ENCODE measurements at places on chromosomes 16 and 17.

DNA sequence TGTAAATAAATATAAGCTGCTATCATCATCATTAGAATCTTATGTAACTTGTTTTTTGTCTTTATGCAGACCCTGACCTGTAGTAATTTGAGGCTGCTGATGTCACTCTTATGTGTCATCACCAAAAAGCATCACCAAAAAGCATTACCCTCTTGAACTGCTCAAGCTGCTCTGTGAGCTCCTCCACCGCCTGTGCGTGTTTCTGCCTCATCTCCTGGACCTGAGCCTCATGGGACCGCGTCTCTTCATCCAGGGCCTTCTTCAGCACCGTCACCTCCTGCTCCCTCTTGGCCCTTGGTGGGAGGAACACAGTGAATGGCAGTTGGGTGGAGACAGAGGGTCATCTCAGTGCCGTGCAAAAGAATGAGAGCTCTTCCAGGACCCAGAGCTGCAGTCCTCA, 82.4 kb downstream of the NDE1 start:
- DNase-seq, result no peak

DNA sequence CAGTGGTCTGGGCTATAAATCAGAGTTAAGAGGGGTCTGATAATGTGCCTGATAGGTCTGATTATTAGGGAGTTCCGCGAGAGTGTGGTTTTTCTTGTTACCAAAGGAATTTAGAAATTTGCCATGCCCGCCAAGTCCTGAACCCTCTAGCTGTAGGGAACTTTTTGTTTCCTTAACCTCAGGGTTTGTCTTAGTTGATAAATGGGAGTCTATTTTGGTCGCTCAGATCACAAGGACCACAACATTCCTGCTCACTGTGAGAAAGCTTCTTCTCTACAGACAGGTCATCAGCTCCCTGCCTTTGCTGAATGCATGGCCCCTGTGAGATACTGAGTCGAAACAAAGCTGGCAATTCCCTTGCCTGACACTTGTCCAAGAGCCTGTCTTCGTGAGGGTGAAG, 497.8 kb downstream of the HS3ST4 start:
- no peak for DNase-seq

- no peak for DNase-seq
Measured at GRCh38 chr17:57986841-57987580, 1.0 kb downstream of the VEZF1 start.

DNA sequence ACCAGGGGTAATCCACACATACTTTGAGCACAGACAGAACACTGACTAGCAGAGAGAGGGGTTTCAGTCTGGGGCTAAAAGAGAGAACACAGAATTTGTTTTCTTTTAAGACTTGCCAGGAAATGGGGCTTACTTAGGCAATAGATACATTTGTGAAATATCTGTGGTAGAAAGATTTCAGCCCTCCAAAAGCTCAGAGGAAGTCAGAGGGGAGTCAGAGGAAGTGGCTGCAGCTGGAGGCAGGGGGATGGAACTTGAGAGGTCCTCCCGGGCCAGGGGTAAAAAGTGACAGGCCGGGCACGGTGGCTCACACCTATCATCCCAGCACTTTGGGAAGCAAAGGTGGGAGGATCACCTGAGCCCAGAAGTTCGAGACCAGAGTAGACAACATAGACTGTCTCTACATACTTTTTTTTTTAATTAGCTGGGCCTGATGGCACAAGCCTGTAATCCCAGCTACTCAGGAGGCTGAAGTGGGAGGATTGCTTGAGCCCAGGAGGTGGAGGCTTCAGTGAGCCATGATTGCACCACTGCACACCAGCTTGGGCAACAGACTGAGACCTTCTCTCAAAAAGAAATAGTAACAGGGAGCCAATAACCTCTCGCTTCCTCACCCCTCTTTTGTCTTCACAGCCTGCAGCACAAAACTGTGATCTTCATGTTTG, 49.9 kb downstream of the NLRC5 start:
- peak; percentile 69 for DNase-seq

- no peak for DNase-seq
Measured at GRCh38 chr16:88923450-88923849, 53.6 kb downstream of the CBFA2T3 start.

DNA sequence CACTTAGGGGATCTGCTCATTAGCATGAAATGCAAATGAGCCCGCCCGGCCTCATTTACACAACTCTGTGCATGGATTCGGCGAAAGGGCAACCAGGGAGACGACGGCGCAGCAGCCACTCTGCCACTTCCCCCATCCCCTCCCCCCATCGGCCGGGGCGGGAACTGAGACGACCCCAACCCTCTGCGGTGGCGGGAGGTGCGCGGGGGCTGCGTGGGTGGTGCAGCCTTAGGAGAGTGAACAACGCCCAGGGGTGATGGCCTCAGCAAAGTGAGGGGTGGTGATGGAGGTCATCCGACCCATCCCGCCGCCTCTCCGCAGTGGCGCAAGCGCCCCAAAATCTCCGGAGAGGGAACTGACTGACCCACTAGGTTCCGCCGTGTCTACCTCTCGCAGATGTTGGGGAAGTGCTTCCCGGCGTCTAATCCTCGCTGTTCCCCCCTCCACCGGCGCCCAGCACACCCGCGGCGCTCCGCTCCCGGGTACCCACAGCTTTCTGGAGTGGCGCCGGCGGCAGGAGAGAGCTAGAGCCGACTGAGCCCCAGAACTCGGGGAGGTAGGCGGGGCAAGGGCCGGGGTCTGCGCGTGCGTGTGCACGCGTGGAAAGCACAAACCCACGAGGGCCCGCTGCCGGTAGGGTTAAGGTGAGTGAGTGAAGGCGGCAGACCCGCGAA, 1.4 kb upstream of the CACNA1G start:
- no peak for DNase-seq

- DNase-seq, result no peak
Measured at GRCh38 chr17:21034340-21035235, 8.2 kb downstream of the USP22 start.

- peak; percentile 40 for DNase-seq
Measured at GRCh38 chr17:75153780-75154194, 525 bp downstream of the JPT1 start.

GRCh38 chr17:77300016-77300686, 159.4 kb downstream of the SEC14L1 start:
- no peak for DNase-seq

DNA sequence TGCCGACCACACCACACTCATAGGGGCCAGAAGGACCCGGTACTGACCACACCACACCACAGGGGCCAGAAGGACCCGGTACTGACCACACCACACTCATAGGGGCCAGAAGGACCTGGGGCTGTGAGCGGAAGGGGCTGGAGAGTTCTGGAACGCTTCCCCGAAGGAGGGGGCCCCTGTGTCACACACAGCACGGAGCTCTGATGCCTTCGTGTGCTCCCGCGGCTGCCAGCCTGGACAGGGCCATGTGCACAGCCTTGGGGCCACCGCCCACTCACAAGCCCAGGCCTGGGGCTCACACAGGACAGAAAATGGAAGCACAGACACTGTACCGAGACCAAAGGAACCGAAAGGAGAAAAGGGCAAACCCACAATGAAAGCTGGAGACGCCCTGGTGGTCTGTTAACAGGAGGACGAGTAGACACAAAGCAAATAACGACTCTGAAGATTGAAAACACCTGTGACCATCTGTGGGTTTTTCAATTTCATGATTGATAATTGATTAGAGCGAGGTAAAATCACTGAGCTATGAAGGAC, 106.5 kb upstream of the METRNL start:
- DNase-seq, result no peak

DNA sequence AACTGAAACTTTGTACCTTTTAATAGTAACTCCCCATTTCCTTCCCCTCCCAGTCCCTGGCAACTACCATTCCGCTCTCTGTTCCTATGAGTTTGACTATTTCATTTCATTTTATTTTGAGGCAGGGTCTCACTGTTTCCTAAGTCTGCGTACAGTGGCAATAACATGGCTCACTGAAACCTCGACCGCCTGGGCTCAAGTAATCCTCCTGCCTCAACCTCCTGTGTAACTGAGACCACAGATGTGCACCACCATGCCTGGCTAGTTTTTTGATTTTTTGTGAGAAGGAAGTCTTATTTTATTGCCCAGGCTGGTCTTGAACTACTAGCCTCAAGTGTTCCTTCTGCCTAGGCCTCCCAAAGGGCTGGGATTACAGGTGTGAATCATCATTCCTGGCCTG, 808.1 kb downstream of the CDH11 start:
- no peak for DNase-seq

GRCh38 chr17:67862614-67863217, 37.4 kb downstream of the BPTF start:
- no peak for DNase-seq

GRCh38 chr17:79325709-79326430, 251.2 kb downstream of the ENGASE start:
- no peak for DNase-seq

- peak; percentile 54 for DNase-seq
Measured at GRCh38 chr17:2593821-2594721, 617 bp downstream of the PAFAH1B1 start.

DNA sequence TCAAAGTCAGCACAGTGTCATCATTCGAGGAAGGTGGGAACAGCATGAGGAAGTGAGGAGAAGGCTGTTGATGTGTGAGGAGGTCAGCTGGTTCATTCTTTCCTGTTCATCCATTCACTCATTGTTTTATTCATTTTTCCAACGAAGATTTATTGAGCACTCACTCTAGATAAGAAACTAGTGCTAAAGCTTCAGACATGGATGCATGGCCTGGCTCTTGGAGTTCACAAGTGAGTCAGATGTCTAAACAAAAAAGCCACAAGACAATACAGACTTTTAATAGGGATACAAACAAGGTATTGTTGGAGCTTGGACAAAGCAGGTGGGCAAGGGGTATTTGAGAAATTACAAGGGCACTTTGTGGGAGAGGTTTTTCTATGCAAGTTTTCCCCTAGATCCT, 31.3 kb upstream of the MPHOSPH6 start:
- DNase-seq, result no peak

- DNase-seq, result no peak
Measured at GRCh38 chr16:85387171-85387507, 226.0 kb upstream of the GSE1 start.

DNA sequence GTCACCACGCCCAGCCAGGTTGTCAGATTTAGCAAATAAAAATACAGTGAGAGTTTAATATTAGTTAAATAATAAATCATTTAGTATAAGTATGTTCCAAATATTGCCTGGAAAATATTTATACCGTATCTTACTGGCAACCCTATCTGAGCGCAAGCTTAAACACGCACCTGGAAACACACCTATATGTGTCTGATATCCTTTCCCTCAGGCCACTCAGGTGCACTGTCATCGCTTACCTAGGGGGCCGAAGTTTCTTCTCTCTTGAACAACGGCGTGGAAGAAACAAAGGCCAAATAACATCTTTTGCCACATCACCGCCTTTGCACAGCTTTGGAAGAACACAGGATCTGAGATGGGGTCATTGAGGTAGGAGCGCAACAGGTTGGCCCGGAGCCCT, 54.0 kb downstream of the LYRM1 start:
- DNase-seq, result no peak

GRCh38 chr16:983044-984030, 1.8 kb downstream of the SOX8 start:
- no peak for DNase-seq

DNA sequence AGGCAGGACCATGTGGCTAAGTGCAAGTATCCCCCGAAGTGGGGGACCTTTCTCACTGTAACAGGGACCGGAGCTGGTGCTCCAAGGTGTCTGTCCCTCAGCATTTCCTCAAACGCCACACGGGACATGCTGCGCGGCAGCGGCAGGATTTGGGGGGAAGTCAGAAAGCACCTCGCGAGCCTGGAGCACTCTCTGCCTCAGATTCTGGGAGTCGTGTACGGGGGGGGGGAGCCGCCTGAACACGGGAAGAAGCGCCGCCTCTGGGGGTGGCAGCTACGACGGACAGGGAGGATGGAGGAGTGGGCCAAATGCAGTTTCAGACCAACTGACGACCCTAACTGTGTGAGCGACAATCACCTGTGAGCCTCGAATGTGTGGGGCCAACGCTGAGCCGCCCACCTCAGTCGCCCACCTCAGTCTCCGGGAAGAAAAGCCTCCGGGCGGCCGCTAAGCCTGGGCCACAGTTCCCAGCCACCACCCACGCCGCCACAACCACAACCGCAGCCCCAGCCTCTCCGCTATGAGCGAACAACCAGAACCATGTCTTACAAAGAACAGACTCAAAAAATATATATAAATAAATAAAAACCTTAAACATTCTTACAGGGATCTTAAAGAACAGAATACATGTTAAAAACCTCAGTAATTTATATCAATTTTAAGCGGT, 8.8 kb upstream of the TRAP1 start:
- DNase-seq, result no peak

DNA sequence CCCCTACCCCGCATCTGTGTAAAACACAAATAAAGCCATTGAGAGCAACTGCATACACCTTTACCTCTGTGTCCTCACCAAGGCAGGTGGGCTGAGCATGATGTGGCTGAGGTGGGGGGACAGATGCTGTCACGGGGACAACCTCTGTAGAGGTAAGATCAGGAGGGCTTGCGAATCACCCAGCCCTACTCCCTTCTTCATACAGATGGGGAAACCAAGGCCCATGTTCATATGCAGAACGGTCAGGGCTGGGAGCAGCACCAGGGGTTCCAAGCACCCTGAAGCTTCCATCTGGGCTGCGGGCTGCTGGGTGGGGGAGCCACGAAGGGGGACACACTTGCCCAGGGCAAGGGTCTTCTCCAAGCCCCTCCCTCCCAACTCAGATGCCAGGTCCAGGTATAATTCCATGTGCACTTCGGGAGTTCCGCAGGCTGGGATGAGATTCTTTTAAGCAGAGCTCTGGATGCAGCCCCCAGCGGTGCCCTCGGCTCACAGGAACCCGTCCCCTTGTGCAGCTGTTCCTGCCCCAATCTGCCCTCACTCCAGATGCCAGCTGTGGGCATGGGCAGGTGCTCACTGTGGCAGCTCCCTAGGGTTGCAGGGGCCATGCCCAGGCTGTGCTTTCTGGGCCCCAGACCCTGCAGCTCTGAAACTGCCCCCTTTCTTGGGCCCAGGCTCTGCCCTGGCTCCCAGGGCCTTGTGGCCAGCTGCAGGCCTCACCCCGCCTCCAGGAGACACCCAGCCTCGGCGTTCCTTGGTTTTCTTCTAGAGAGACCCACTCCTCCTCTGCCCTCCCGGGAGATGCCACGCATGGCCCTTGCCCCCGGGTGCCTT, 9.6 kb downstream of the CTRB1 start:
- no peak for DNase-seq

GRCh38 chr16:77168901-77169300, 22.1 kb upstream of the MON1B start:
- DNase-seq, result no peak

- no peak for DNase-seq
Measured at GRCh38 chr16:27712251-27712711, 162.3 kb downstream of the KATNIP start.
